ENCODE measurements at places on chromosomes 6 and 20.

GRCh38 chr6:33976437-33977360 lies 169.2 kb downstream of the GRM4 start:
- no peak for DNase-seq

GRCh38 chr6:50147371-50147770 lies 97.6 kb upstream of the DEFB112 start:
- DNase-seq = no peak

DNA sequence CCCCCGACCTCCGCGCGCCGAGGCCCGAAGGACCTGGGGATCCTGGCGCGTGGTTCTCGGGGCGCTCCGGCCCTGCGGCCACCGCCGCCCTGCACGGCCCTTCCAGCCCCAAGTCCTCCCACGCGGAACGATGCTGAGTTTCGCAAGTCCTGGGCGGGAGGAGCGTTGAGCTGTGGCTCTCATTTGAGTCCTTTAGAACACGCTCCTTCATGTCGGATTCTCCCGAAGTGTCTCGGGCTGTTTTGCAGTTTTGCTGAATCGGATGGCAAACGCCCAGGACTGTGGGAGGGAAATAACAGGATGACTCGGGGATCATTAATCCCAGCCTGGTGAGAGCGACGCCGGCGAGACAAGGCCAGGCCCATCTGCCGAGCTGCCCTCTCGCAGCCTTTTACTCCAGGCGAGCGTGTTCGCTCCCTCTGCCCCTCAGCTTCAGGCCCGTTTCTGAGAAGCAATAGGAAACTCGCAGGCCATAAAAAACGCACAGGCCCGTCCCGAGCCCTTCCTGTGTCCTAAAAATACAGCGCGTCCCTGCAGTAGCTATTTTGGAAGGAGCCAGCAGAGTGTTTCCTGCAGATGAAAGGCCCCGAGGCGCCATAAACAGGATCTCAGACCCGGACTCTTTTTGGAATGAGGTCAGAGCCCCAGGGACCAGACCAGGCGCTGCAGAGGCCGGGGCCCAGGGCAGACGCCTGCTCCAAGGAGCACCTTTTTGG lies 153.5 kb downstream of the DLL1 start:
- DNase-seq = no peak

DNA sequence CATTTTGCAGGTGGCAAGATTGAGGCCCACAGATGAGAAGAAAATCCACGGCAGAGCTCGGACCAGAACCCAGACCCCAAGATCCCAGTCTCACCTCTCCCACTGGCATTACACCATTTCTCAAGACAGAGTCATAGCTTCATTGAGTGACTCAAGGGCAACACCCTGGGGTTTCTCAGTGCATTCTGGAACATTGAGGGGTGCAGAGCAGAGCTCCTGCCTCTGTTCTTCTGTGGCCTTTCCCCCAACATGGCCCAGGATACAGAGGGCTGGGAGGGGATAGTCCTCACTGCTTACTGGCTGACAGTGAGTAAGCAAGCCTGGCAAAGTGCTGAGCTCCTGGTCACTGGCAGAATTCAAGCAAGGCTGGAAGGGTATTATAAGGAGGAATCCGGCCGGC lies 74.0 kb downstream of the MDGA1 start:
- no peak for DNase-seq

DNA sequence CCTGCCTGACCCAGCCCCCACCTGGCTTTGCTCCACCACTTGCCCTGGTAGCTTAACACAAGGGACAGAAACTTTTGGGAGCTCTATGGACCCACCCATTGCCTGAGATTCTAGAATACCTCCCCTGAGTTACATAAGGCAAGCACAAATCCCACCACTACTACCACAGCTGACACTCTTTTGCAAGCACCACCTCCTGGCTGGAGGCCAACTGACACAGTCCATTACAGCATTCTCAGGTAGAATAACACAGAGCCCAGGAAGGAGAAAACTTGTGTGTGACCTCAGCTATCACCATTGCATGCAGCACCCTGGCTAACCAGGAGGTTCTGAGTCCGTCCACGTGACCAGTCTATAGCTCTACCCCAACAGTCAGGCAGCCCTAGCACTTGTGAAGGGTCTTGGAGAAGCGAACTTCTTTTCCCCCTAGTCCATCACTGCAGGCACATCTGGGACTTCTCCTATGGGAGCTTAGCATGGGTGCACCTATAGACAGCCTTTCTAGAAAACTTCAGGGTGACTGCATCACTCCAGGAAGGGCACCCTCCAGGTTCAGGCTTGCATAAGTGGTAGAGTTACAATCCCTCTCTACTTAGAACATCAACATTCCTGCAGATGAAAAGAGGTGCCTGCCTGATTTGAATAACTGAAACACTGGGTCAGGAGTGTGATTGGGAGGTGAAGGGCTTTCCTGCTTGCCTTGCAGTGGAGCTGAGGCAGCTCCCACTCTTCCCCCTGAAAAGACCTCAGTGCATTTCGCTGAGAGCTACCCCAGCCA lies 30.1 kb downstream of the CITED2 start:
- no peak for DNase-seq

- DNase-seq = no peak
Observed at GRCh38 chr20:44008806-44009678, 94.4 kb downstream of the TOX2 start.

DNA sequence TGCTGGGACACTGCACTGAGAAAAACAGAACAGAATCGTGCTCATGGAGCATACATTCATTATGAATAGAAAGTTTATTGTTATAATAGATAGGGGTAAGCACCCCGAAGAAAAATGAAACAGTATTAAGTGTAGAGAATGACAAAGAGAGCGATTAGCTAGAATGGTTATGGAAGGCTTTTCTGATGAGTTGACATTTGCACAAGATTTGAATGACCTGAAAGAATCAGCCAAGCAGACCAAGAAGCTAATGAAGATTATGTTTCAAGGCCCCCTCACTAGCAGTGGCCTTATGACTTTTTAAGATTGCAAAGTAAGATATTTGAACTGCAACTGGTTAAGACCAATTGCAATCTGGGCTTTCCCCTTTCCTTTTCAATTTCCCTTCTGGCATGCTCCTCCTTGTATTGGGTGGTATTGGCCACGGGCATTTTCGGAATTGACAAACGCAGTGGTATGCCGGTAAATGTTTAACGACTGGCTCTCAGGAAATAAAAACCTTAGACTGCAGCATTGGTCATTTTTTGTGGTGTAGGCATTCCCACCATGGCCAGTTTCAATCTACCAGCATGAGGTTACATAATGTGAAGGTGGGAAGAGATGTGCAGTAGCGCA lies 120.0 kb upstream of the CITED2 start:
- no peak for DNase-seq

GRCh38 chr6:122894791-122895190 lies 101.2 kb upstream of the CLVS2 start:
- no peak for DNase-seq

DNA sequence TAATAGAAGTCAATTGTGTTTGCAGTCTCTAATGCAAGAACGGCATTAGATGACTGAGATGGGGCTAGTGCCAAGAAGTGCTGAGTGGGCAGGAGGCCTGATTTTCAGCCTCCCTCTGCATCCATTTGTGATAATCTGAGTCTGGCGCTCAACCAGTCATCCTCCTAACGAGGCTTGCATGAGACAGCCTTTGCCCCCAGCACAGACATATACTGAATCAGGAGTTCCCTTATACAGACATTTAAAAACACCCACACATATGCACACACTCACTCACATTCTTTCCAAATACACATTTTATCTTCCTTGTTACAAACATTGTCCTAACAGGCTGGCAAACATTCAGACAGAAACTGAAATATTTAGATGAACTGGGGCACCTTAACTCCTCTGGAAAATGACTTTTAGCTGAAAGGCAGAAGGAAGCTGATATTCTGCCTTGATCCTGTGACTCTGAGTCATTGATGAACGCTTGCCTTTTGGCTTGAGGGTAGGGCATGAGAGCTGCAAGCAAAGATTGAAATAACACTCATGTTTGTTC lies 562.3 kb downstream of the DHX35 start:
- peak; percentile 30 for DNase-seq

DNA sequence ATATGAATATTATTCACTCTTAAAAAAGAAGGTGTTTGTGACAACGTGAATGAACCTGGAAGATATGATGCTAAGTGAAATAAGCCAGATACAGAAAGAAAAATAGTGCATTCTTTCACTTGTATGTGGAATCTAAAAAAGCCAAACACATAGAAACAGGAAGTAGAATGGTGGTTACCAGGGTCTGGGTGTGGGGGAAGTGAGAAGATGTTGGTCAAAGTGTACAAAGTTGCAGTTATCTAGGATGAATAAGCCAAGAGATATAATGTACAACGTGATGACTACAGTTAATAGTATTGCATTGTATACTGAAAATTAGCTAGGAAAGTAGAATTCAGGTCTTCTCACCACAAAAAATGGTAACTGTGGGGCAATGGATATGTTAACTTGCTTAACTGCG lies 151.1 kb upstream of the HCRTR2 start:
- no peak for DNase-seq

DNA sequence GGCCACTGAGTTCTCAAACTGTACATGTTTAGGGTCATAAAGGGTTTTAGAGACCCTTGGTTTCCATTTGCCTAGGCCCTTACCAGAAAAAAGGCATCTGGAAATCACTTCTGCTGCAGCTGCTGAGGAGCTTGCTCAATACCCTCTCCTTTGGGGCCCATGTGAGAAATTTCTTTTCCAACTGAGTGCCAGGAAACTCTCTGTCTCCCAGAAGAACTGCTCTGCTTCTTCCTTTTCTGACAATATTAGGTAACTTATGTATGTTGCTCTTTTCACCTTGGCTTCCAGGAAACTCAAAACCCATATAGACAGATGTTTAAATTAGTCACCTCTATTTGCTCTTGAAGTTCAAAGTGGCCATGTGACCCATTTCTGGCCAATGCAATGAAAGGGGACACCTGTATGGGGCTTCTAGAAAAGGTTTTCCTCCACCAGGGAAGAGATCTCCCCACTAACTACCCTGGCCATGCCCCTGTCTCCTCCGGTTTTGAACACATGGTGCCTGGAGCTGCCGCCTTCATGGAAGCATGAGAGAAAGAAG lies 121.6 kb downstream of the PREX1 start:
- no peak for DNase-seq

DNA sequence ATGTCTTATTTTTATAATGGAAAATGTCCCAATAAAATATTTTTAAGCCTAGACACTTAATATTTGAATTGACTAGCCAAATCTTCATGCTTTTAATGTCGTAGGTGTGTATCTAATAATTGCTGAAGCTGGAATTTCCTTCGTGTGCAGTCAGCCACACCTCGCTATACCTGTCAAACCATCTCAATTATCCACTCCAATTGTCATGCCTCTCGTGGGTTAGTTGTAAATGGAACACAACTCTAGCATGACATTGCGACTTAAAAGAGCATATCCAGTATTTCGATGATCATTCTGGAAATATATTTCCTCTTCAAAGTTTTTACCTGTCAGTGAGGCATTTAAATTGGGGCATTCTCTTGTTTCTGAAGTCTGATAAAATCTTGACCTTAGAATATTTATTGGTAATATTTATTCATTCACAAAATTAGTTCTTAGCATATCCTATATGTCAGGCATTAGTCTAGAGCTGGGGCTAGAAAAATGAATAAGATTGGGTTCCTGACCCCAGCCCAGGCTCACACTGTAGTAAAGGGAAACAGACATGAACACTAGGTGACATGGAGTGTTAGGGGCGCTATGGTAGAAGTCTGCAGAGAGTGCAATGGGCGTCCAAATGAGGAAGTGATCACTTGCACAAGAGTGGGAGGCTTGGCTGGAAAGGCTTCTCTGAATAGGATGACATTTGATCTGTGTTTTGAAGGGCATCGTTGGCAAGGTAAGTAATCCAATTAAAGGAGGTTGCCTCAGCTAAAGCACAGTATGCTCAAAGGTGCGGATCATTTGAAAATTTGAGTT lies 11.0 kb upstream of the CFAP206 start:
- no peak for DNase-seq

DNA sequence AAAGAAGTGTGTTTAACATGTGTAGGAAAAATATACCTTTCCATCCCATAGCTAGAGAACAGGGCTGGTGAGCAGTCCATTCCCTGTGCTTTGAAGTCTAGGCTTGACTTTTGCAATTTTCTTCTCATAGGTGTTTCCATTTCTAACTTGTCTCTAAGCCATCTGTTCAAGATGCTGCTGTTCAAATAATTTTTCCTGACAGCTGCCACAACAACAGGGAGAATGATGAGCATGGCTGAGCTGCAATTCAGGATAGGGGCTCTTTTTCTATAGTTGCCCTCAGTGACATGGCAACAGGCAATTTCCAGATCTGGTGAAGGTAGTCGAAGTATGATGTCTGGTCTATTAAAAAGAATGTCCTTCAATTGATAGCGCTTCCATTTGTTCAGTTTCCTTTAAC lies 103.0 kb upstream of the HS3ST5 start:
- DNase-seq = no peak

- DNase-seq = no peak
Observed at GRCh38 chr20:12255461-12255970, 337.8 kb downstream of the BTBD3 start.

DNA sequence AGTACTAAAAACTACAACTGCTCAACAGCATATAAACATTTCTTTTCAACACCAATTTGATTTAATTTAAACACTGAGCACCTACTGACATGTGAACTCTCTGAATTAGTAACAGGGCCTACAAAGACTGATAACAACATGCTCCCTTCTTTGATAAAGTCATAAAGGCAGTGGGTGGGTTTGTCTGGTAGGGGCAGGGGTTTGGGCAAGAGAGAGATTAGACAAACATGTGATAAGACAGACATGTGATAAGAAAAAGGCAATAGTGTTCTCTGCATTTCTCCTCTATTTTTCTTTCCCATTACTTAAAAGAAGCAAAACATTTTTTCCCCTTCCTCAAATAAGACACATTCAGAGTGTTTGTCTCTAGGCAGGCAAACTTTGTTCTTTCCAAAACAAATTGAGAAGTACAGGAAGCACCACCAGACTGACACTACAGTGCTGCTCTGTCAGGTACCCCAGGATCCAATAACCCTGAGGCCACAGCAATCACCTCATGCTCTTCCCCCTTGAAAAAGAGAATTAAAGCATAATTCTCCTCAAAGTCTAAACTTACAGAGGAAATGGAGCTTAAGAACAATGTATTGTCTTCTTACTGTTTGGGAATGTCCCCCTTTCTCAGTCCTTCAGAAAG lies 11.9 kb downstream of the C6orf52 start:
- DNase-seq = no peak

- DNase-seq = no peak
Observed at GRCh38 chr6:126907996-126908395, 210.5 kb upstream of the RSPO3 start.

GRCh38 chr6:47729019-47729418 lies 30.6 kb downstream of the ADGRF4 start:
- DNase-seq = no peak

DNA sequence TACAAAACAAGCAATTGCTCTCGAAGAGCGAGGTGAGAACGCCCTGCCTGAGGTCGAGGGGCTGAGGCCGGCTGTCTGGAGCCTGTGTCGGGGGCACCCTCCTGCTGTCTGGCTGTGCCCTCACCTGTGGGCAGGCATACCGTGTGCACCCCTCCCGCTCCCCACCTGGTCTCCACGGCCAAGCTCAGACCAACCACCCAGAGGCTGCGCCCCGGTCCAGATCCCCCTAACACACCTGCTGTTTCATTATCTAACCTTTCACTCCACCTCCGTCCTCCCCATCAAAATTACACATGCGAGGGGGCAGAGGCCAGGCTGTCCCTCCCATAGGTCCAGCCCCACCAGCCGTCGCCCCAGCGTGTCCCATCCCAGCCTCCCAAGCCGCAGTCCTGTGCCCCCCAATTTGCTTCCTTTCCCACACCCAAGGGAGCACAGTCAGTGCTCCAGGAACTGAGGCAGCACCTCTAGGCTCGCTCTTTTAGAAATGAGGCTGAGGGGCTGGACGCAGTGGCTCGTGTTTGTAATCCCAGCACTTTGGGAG lies 35.2 kb downstream of the NTSR1 start:
- no peak for DNase-seq

- no peak for DNase-seq
Observed at GRCh38 chr6:150176152-150176551, 33.3 kb downstream of the PPP1R14C start.

GRCh38 chr6:66605011-66605410 lies 898.0 kb upstream of the EYS start:
- DNase-seq = peak; percentile 65
